SHP77 (cell line): ENCODE measurements at places on chromosomes 12 and 14.

GRCh38 chr14:85243321-85243720, 286.6 kb upstream of the FLRT2 start:
- DNase-seq: no peak

DNA sequence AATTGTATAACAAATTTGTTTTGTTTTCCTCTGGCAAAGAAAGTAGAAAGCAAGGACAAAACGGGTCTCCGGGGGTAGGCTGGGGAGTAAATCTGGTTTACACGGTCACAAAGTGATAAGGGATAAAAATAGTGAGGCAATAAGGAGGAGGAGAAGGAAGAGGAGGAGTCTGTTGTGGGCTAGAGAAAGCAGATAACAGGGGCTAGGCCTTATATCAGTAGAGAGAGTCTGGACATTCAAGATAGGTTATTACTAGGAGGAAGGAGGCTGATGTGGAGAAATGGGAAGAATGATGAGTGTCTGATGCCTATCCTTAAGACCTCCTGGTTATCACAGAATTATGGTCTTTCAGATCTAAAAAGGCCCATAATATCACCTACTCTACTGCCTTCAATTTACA, 83.2 kb upstream of the SSTR1 start:
- no peak for DNase-seq

DNA sequence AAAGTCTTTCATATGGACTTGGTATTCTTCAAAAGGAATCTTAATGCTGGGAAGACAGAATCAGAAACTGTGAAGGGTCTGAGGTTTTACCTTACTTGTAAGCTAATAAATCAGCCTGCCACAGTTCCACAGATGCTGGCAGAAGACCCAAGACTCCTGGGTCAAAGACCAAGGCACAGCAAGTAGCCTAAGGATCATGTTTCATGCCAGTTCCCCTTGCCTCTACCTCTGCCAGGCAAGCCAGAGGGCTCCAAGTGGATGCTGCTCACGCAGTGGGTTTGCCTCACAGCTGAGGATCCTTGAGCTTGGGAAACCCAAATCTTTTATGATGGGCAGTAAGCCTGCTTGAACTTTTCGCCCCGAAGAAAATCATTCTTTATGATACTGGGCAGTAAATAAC, 15.2 kb upstream of the RXYLT1 start:
- no peak for DNase-seq

- DNase-seq: peak; percentile 67
These were observed at the start of gene B3GNT4 for GRCh38 chr12:122203301-122204166. TSS of gene B3GNT4 (plus strand) at chr12:122203709. CDS start at chr12:122204619, 910 bp downstream.

DNA sequence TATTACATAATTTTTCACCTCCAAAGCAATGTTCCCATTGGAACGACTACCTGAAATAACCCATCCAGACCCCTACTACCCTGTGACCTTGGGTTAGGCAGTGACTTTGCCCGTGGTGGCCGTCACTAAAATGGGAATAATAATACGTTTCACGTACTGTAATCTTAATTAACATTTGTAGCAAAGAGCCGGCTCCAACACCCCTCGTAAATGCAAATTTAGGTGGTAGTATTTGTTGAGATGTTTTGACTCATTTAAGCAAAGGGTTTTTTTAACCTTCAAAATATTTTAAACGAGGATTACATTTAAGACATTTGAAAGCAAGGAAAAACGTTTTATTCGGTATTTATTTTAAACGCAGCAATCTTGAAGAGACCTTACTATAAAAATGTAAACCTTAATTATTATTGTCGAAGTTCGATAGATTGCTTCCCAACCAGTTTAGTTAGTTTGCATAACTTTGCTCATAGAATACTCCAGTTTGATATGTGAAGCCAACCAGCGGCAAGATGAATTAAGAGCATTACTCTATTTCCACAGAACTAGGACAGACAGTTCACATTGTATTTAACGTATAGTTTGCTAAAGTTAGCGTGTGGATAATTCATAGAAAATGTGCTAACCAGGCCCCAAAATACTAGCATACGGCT, 1.4 kb upstream of the ARID2 start:
- no peak for DNase-seq

- DNase-seq: no peak
These were observed 15.1 kb upstream of the LHX5 start for GRCh38 chr12:113486722-113487121.

- DNase-seq: no peak
These were observed 93.1 kb upstream of the ZDHHC17 start for GRCh38 chr12:76670776-76671175.

DNA sequence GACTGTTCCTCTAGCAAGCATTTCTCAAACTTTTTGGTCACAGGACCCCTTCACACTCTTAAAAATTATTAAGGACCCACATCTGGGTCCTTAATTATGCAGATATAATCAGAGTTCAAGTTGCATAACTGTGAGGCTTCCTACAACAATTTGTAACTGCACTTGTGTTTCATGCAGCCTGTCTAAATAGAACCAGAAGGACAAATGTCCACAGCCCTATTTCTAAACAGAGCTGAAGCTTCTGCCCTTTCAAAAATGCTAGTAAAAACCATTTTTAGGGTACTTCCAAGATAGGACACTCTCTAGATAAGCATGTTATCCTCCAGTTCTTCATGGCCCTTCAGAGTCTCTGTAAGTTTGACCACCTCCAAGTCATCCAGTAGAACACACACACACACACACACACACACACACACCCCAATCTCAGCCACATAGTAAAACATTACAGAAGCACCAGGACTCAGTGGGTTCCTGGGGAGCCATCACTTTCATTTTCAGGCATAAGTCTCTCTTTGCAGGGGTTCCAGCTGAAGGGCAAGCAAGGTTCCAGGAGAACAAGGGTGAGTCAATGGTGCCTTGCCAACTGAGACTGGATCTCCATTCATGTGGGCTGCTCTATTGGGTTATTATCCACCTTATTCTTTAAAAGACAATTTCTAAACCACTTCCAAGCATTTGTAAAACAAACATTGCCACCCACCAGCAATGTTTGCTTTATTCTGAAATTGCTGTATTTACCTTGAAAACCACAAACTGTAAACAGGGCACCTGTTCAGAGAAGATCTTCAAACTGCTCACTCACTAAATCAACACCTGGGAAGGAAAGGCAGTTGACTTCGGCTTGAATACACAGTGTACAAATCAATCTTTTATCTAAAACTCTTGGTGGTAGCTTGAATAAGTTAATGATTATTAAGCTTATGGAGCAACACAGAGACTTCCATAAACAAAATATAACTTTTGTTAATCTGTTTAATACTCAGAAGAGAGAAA, 64.1 kb downstream of the ITPR2 start:
- DNase-seq: peak; percentile 46

GRCh38 chr12:10567813-10568212, 45.6 kb downstream of the MAGOHB start:
- DNase-seq: no peak

GRCh38 chr12:94304012-94304411, 155.6 kb downstream of the PLXNC1 start:
- DNase-seq: no peak
